Vagina (tissue), 2 donors: ENCODE measurements at places on chromosomes 1 and 21.

- DNase-seq, result no peak
Observed at GRCh38 chr1:51750729-51751128, 127.8 kb downstream of the NRDC start.

- DNase-seq, result no peak
Observed at GRCh38 chr1:222129041-222129440, 387.2 kb upstream of the DUSP10 start.

DNA sequence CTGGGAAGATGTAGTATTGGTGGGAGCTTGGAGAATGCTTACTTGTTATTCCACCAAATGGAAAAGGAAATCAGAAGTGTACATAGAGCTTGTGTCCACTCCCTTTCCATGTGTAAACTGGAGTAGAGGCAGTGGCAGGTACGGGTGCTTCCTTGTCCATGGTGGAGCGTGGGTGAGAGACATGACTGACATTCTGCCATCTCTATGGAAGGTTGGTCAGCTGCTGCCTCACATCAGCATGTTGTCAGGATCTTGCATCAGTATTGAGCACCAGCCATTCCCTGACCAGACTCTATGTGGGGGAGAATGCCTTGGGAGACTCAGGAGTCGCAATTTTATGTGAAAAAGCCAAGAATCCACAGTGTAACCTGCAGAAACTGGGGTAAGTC lies 19.8 kb downstream of the NLRP3 start:
- no peak for DNase-seq

- DNase-seq, result no peak
Observed at GRCh38 chr1:85463731-85464496, 1.0 kb downstream of the DDAH1 start.

DNA sequence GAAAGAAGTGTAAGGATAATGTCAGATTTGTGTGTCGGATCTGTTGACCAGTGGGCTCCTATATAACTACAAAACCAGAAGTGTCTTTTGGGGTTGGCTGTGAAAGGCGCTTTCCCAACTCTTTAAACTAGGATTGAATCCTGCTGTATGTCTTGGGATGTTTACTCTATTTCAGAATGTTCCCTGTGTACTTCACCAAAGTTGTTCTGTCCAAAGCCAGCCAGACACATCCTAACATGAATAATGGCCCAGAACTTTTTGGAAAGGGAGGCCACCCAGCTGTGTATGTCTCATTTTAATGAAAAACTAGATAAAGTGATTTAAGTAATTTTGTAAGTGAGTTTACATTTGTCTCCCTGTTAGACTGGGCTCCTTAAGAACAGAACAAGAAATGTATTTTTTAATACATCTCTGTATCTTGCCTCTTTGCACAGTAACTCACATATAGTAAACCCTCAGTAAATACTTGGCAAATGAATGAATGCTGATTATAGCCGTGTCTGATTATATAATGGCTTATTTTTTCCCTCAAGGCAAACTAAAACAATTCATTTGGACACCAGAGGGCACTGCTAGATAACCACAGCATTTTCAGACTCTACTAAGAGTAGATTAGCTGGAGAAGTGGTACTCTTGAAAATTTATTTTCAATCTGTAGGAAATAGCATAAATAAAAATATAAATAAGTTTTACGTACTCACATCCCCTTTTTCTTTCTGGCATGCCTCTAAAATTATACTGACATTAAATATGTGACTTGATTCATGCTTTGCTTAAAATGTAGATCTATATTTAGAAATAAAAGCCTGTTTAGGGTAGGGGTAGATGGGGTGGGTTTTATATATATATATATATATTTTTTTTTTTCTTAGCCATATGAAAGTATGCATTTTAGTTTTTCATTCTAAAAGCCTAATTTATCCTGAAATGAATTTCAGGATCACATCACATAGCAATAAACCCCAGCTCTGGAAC lies 23.8 kb downstream of the TSEN15 start:
- no peak for DNase-seq

DNA sequence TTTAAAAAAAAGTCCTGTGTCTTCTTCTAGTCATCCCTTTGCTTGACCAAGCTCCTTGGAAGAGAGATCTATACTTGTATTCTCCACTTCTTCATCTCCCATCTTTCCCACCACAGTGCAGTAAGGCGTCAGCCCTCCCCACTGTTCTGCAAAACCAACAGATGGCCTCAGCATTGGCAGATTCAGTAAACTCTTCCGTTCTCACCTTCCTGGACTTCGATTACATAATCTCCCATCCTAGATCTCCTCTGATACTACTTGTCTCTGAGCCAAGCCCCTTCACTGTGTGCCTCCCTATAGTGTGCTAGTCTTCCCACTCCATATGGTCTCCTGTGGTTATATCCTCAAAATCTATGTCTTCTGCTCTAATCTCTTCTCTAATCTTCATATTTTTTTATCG lies 1.6 kb upstream of the COLGALT2 start:
- DNase-seq, result no peak

DNA sequence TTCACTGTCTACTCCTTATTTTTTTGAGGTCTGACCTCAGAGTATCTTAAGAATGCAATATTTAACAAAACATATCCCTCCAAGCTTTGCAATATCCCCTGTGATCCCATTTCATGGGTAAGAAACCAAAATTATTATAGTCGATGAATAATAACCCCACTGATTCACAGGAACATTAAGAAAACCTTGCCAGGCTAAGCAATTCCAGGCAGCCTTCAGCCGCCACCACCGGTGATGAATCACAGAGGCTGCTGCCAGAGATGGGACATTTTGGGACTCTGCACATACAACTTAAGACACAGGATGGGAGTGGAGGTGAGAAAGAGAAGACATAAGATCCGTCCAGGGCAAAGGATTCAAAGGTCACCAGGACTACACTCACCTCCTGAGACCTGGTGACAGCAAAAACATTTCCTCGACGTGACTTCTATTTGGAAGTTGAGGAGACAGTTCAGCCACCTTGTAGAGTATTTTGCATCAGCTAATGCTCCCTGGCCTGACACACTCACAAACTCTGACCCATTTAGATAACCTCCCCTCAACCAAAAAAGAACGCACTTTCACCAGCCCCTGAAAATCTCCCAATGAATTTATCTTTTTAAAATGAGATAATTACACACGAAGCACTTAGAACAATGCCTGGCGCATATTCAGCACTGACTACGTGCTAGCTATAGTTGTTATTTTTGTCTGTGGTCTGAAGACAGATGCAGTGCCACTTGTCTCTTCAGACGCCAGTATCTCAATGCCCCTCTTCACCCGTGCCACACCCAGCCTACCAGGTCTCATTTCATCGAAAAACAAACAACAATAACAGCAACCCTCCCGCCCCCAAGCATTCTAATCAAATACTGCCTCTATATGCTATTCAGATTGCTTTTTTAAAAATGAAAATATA lies 17.8 kb upstream of the OVAAL start:
- no peak for DNase-seq

DNA sequence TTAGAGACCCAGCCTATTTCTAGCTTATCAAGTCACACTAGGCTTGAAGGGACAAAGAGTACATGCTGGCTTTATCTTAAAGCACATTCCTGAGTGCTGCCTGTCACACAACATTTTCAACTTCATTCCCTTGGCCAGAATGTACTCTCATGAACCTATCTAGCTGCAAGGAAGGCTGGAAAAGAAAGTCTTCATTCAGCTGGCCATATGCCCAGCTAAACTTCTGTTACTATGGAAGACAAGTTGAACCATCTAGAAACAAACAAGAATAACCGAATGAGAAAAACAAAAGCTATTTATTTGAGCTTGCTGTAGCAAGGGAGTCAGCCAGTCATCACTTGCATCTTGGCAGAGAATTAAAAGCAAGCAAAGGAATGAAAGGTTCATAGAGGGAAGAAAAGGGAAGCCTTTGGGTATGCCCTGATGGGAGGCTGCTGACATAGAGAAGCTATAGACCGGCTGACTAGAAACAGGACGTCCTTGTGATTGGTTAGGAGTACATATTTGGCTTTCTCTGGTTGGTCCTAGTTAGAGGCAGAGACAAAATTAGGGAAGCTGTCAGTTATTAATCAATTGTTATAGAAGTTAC lies 108.4 kb downstream of the NEK7 start:
- DNase-seq, result no peak

- no peak for DNase-seq
Observed at GRCh38 chr1:241994171-241994570, 4.7 kb downstream of the MAP1LC3C start.

DNA sequence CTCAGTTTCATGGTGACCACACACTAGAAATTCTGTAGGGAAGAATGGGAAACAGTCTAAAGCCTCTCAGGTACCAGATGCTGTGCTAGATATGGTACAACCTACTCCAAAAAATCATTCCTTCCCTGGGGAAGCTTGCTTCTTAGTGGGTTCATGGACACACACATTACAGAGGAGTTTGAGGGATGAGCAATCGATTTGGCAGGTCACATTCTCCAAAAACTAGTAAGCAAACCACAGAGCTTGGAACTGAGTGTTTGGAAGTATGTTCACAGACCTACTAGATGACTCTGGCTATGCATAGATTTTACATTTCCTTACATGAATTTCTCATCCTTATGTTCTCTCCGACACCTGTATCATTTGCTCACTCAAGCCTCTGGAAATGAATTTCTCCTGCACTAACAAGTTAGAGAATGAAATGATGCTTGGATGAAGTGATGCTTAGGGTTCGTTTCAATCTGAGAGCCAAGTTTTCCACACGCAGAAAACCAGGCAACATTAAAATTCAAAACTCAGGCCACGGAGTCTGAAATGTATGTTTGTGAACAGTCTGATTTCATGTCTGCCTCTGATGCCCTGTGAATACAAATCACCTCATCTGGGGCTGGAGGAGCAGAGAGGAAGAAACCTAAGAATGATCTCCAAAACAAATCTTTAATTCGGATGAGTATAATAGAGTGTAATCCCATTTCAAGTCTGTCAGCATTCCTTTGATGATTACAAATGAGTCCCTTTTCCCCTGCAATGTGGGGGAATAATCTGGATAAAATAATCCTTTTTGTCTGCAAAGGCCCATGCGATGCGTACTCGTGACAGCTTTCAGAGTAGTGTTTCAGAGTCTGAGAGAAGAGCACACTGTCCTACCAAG lies 11.0 kb downstream of the EVA1C start:
- DNase-seq, result no peak

- DNase-seq, result no peak
Observed at GRCh38 chr1:101960142-101960541, 36.6 kb downstream of the OLFM3 start.

GRCh38 chr1:87203904-87204303 lies 124.8 kb upstream of the LMO4 start:
- DNase-seq, result peak; percentile 72

DNA sequence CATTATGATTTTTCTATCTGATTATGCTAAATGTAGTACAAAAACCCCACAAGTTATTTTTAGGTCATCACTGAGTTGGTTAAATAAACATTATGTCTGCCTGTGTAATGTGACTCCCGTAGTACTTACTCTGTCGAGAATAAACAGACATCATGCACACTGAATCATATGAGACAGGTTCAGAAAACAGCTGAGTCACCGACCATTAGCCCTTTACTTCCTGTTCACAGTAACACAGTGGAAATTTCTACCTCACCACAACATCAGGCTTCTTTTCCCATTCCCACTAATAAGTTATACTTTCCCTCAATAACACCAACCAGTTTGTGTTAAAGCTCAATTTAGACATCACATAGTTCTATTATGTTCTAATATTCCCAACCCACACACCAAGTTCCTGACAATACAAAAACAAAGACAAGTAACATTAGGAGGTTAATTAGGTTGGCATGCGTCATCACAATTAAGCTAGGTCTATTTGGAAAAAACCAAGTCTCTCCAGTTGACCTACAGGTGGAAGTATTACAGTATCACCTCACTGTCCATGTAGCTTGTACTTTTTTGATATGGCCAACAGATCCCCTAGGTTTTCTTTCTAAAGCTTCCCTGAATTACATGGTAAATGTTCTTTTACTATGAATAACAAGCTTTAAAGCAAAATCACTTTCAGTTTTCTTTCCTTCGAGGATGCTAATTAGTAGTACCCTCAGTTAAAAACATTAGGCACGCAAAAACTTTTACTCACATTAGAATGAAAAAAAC lies 154.2 kb downstream of the EIF4G3 start:
- no peak for DNase-seq

GRCh38 chr1:17904290-17904689 lies 149.2 kb downstream of the ACTL8 start:
- no peak for DNase-seq

GRCh38 chr1:87024936-87025540 lies 110.6 kb downstream of the HS2ST1 start:
- DNase-seq, result no peak

- DNase-seq, result no peak
Observed at GRCh38 chr1:118396279-118396678, 211.3 kb upstream of the SPAG17 start.

- peak; percentile 88 for DNase-seq
Observed at GRCh38 chr1:206002160-206002559, 1.0 kb downstream of the RAB7B start.

GRCh38 chr1:55005351-55006140 lies 6.8 kb downstream of the BSND start:
- no peak for DNase-seq

DNA sequence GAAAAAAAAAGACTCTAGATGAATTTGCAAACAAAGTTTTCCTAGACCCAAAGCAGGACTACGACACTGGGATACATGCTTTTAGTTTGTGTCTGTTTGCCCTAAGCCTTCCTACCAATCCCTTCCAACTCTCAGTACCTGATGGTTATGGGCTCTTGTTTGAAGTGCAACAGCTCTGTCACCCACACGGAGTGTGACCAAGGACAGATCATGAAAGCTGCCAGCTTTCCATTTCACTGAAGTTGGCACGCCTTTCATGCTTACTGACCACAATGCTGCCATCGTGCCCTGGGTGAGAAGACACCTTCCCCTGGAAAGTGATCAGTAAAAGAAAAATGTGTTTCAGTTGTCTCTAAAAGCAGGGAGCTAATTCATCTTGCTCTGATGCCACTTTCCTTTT lies 312.5 kb upstream of the PTBP2 start:
- no peak for DNase-seq

DNA sequence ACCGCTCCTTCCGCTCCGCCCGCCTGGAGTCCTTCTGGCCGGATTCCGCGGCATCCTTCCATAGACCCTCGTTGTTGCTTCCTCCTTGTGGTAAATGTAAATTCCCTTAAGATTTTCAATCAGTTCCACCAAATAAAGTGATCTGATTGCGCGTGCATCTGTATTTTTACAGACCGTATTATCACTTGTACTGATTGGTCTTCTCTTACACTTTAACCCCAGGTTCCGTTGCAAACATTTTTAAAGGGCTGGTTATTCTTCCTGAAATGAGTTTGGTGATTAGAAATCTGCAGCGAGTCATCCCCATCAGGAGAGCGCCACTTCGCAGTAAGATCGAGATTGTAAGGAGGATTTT lies 483 bp downstream of the YBEY start:
- no peak for DNase-seq

DNA sequence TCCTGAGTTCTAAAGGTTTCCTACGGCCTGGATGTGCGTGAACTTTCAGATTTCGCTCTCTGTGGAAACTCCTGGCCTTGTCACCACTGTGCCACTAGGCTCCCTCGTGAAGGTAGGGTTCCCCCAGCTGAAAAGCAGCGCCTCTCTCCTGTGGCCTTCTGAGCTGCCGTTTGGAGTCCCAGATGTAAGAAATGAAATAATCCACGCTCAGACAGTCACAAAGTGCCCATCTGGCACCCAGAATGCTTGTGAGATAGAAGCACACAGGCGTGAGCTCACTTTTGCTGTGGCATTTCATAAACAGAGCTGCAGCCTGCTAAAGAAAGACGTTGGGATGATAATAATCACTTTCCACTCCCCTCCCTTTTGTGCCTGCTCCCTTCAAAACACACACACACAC lies 65.8 kb downstream of the LMO4 start:
- no peak for DNase-seq
